ENCODE measurements at places on chromosomes 11 and 22.

DNA sequence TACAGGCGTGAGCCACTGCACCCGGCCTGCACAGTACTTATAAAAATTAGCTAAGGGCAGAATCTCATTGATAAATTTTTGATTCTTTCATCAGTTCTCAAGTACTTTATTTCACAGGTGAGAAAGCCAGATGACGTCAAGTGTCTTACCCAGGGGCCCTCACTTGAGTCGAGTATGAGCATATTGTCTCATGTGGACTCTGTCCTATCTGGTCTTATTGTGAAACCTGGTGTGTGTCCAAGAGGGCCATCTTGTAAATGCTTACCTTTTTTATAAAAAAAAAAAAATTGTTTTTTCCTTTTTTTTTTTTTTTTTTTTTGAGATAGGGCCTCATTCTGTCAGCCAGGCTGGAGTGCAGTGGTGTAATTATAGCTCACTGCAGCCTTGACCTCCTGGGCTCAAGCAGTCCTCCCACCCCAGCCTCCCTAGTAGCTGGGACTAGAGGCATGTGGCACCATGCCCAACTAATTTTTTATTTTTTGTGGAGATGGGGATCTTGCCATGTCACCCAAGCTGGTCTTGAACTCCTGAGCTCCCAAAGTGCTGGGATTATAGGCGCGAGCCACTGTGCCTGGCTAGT lies 6.0 kb downstream of the ACO2 start:
- no peak for DNase-seq

GRCh38 chr11:5831196-5831829 lies 10.4 kb downstream of the OR52E6 start:
- no peak for DNase-seq

DNA sequence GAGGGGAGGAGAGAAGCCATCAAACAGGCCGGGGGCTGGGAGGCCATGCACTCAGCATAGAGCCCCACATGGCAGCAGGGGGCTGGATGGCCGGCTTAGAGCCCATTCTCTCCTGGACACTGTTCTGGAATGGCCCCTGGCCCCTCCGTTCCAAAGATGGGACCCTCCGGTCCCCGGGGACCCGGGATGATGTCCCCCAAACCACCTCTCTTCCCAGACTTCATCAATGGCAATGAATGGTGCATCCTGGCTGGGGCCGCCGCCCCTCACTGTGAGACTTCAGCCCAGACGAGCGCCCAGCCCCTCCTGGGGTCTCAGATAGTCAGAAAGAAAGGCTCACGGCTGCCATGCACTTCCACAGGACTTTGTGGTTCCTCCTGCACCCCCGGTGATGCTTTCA lies 13.8 kb upstream of the RTN4R start:
- DNase-seq: no peak

DNA sequence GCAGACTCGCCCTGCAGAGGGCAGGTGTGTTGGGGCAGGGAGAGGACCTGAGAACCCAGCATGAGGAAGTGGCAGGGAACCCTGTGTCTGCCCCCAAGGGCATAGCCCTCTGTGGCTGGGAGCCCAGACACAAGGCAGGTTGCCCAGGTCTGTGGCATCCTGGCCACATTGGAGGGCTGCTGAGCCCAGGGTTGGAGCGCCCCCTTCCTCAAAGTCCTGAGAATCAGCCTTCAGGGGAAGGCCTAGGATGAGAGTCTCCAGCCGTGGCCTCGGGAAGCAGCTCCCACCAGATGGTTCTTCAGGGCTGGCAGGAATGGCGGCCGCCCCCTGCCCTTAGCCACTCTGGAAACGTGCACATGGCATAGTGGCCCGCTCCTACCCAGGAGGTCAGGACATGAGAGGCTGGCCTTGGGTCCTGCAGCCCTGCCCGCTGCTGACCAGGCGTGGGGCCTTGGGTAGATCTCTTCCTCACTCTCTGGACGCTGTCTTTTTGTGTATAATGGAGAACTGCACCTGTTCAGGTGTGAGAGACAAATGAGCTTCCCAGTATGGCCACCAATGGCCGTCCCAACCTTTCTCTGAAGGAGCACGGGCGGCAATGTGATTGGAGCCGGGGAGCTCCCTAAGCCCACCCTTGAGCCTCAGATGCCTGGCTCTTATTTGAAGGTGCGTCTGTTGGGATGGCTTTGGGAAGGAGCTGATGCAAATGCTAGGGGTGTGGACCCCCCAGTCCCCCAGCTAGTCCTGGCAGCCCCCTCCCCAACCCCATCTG lies 4.6 kb upstream of the CDC42BPG start:
- peak; percentile 55 for DNase-seq

- DNase-seq: peak; percentile 46
Measured at GRCh38 chr22:27801616-27802345, at the start of gene MN1. Gene MN1 (minus strand): TSS chr22:27801756. CDS start chr22:27800543, 1,213 bp downstream.

DNA sequence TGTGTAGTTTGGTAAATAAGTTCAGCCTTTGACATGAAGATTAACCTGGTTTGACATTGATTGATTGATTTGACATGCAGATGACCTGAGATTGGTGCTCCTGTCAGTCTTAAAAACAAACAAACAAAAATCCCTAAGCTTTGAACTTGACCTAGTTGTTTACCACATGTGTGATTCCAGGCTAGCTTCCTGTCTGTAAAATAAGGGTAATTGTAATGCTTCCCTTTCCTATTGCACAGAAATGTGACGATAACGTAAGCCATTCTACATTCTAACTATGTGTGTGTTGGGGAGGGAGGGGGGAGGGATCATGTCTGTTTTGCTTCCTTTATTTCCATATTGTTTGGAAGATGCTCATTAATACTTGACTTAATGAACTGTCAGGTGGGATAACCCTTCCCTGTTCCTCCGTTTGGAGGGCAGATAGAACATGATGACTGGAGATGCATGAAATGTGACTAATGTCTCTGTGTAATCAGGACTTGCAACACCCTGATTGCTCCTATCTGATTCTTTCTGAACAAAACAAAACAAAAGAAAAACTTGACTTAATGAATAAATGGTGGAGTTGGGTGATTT lies 106.1 kb upstream of the CLMP start:
- no peak for DNase-seq

DNA sequence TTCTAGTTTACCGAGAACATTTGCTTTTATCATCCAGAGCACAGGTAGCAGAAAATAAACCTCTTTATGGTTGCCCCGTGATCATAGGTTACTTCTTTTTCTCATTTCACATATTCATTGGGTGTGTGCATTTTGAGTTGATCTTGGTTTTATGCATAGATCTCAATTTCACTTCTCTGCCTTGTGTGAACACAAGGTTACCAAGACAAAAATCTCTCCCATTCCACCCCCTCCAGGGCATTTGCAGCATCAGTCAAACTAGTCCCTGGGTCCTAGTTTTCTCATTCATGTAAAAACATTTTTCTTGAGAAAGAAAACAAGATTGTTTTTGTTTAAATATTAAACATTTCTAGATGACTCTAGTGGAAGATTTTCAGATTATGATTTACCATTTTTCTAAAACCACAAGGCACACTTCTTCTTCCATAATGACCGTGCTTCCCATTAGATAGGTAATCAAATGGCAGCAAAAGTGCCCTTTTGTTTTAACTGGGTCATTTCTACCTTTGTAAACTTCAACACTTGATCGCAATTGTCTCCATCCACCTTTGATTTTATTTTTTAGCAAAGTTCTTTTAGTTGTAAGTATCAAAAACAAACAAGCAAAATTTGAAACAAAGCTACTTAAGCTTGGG lies 526.6 kb upstream of the CADM1 start:
- no peak for DNase-seq

- DNase-seq: no peak
Measured at GRCh38 chr11:14932447-14932846, 39.7 kb downstream of the CALCA start.

- DNase-seq: no peak
Measured at GRCh38 chr11:13297917-13298356, 20.3 kb downstream of the BMAL1 start.

DNA sequence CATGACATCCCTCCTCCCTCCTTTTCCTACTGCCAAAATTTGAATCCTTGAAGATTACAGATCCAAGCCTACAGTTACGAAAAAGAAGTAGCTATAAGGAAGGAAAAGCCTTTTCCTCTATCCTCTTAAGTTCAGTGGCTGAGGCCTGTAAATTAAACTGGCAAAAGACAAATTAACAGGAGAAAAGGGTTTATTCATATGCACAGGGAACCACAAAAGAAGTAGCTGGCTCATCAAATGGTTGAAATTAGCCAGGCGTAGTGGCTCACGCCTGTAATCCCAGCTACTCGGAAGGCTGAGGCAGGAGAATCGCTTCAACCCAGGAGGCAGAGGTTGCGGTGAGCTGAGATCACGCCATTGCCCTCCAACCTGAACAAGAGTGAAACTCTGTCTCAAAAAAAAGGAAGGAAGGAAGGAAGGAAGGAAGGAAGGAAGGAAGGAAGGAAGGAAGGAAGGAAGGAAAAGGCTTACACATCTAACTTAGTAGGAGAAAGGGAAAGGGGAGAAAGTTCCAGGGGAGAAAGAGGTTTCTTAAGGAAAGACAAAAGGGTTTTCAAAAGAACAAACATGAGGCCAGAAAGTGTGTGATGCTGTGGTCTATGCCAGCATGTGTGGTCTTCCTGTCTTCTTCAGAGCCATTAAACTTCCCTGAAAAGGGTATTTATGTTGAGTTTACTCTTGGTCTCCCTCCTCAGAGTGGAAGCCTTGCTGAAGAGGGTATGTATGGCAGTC lies 5.1 kb upstream of the SMPD1 start:
- DNase-seq: no peak

GRCh38 chr11:102470251-102470650 lies 17.7 kb upstream of the TMEM123 start:
- peak; percentile 62 for DNase-seq

GRCh38 chr22:39392341-39392948 lies 7.1 kb upstream of the TAB1 start:
- no peak for DNase-seq

DNA sequence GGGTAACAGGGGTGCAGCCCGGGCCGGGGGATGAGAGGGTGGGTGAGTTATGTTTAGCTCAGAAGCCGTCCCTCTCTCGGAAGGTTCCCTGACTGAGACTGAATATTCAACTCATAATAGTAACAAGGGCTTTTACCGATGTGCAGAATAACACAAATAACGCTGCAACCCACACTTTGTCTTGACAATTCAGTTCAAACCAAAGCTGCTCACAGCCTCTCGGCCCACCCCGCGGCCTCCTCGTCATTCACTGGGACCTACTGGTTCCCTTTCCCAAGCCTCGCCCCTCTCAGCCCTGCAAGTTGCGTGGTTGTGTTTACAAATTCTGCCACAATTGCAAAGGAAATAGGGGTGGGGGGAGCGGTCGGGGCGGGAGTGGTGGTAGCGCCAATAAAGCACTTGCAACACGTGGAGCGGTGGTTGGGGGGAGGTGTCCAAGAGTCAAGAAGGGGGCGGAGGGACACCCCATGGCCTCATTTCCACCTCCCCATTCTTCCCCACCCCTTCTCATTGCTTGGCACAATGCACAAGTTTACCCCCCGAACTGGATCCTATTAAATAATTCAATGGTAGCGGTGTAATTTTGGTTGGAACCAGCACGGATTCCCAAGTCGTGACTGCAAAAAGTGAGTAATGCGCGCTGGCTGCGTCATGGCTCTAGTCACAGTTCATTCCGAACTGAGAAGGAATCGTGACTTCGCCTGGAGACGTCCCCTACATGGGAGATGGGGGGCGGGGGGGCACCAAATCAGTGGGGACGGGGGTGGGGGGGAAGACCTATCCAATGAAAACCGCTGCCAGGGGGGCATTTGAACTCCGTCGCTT lies 102.0 kb upstream of the HSD17B12 start:
- no peak for DNase-seq

DNA sequence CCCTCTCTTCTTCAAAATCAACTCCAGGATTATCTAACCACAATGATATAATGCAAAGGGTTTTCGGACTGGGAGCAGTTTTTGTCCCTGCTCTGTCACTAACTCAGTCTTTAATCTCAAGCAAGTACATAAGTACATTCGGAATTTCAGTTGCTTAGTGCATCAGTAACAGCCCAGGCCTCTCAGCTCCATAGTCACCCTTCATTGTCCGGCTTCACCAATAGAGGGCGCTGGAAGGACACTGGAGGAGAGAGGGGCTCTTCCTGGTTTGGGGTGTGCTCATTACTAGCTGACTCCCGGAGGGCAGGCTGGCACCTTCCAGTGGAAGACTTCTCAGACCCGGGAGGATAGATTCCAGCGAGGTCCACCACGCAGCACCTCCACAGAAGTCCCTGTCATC lies 90.4 kb upstream of the PDGFD start:
- no peak for DNase-seq

GRCh38 chr11:28448186-28448585 lies 340.0 kb downstream of the METTL15 start:
- no peak for DNase-seq

GRCh38 chr22:45603619-45604018 lies 68.0 kb upstream of the ATXN10 start:
- DNase-seq: no peak

DNA sequence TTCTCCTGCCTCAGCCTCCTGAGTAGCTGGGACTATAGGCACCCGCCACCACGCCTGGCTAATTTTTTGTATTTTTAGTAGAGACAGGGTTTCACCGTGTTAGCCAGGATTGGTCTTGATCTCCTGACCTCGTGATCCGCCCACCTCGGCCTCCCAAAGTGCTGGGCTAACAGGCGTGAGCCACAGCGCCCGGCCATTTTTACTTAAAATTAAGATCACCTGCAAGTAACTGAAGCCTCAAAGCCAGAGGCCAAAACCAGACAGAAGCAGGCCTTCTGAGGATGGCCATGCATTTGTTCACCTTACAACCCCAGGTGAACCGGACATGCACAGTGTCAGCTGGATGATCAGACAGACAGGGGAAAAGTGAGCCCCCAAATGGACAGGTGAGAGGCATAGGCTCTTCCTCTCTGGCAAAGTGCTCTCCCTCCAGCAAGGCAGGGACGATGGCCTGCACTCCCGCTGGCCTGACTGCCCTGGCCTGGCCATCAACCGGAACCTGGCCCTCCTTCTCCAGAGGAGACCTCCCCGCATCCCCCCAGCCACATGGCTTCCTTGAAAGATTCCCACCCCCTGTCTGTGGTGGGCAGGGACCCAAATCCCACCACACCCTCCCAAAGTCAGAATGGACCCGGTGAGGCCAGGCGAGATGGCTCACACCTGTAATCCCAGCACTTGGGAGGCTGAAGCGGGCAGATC lies 25.9 kb downstream of the APOBEC3H start:
- DNase-seq: no peak

DNA sequence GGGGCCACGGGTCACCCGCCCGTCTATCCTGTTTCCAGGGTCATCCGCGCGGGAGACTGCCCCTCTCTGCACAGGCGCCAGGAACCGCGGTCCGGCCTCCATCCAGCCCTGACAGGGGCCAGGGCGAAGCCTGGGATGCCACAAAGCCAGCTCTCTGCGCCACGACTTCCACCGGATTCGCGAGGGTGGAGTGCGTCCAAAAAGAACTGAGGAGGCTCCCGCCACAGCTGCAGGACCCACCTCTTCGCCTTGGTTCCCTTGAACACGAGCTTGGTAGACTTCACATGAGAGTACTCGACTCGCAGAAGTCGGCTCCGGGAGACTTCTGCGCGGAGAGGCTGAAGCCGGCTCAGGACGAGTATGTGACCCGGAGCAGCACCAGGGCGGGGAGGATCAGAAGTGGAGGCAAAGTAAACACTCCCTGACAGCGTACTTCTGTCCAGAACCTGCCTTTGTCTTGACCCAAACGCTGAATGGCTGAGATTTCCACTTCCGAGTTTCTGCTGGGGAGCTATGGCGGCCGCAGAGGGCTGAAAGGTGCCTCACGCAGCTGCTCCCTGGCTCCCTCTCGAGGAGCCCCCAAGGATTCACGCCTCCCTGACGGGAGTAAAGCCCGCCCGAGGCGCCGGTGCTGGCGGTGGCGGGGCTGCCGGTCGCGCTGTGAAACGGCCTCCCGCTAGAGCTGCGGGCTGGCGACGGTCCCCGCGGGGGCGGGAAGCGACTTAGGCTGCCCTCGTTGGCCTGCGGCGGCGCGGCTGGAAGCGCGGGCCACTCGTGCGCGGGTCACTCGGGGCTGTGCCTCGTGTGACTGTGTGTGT lies 4566.7 kb upstream of the OR11H1 start:
- no peak for DNase-seq
